NCI-H1694 (cell line): ENCODE measurements at places on chromosomes 5 and 9.

GRCh38 chr9:95831810-95832209 lies 43.7 kb upstream of the ERCC6L2 start:
- no peak for DNase-seq

GRCh38 chr5:152869971-152870370 lies 464.9 kb upstream of the NMUR2 start:
- no peak for DNase-seq

DNA sequence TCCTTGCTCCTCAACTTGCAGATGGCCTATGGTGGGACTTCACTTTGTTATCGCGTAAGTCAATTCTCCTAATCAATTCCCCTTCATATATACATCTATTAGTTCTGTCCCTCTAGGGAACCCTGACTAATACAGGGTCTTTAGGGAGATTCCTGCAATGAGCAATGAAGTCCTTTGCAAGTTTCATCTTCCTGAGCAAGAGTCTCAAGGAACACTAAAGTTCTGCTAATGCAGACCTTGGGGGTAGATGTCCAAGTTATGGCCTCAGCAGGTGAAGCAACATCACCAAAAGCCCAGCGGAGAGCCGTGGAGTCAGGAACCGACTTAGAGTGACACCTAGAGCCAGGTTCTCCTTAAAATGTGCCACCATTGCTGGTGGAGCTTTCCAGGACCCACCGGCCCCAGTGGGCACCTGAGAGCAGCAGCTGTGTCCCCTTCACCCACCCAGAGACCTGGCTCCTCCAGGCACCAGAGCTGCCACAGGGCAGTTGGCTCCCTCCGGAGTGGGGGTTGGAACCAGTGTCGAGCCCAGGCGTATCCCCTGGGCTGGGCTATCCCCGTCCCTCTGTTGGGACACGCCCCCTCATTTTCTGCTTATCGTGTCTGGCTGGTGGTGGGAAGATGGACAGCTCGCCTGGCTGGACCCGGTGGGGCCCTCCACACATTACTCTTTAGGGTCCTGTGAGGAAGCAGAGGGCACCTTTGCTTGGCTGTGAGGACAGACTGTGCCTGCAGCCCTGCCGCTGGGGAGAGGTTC lies 10.9 kb upstream of the FCN1 start:
- no peak for DNase-seq

- DNase-seq, result no peak
Measured at GRCh38 chr5:34707451-34708107, 51.5 kb downstream of the RAI14 start.

- no peak for DNase-seq
Measured at GRCh38 chr5:2991884-2992283, 240.4 kb upstream of the IRX2 start.

- peak; percentile 48 for DNase-seq
Measured at GRCh38 chr5:4879693-4880303, 260.3 kb upstream of the ADAMTS16 start.

- DNase-seq, result no peak
Measured at GRCh38 chr5:76986825-76987526, 34.1 kb downstream of the CRHBP start.

GRCh38 chr5:173916233-173916632 lies 28.1 kb downstream of the CPEB4 start:
- no peak for DNase-seq

DNA sequence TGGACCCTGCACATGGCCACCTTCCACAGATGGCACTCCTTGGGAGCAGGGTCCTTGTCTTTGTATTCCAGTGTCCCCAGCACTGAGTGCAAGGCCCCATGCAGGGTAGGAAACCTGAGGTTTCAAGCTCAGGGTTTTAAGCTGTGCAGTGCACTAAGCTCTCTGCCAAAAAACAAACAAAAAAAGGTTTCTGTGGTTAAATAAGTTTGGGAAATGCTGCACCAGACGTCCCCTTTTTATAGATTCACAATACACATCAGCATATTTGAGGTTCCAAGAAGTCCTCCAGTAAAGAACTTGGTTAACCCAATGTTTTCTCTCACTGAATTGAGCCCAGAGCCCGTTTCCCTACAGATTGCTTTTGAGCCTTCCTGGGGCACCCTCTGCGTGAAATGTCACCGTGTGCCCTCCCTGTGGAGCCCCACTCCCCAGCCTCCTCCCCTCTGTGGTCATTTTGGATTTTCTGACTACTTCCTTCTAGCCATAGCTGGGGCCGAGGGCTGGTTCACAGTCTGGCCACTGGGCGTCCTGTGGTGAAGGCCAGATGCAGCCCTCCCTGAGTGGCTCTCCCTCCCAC lies 17.1 kb downstream of the DELE1 start:
- no peak for DNase-seq

DNA sequence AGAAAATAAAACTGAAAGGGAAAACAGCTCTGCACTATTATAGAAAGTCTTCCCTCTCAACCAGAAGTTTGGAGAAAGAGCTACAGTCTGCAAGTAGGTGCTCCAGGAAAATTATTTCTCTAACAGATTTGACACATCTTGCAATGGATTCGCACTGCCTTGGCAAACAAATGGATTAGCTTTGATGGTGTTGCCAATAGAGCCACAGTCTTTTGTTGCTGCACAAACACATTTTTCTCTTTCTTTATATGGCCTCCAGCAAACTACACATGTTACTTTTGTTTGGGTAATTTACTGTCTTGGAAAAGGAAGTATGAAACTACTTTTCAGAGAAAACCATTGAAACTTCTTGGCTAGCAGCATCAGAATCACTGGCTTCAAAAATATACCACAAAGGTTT lies 523.1 kb downstream of the EFNA5 start:
- DNase-seq, result no peak

GRCh38 chr5:140136624-140137023 lies 10.9 kb downstream of the IGIP start:
- no peak for DNase-seq

- no peak for DNase-seq
Measured at GRCh38 chr5:174189654-174190541, 144.4 kb downstream of the NSG2 start.

GRCh38 chr5:143226361-143226760 lies 177.1 kb downstream of the NR3C1 start:
- no peak for DNase-seq

- DNase-seq, result peak; percentile 40
Measured at GRCh38 chr9:20786807-20787206, 102.7 kb downstream of the FOCAD start.

GRCh38 chr5:27594141-27594540 lies 555.8 kb upstream of the CDH9 start:
- DNase-seq, result no peak

DNA sequence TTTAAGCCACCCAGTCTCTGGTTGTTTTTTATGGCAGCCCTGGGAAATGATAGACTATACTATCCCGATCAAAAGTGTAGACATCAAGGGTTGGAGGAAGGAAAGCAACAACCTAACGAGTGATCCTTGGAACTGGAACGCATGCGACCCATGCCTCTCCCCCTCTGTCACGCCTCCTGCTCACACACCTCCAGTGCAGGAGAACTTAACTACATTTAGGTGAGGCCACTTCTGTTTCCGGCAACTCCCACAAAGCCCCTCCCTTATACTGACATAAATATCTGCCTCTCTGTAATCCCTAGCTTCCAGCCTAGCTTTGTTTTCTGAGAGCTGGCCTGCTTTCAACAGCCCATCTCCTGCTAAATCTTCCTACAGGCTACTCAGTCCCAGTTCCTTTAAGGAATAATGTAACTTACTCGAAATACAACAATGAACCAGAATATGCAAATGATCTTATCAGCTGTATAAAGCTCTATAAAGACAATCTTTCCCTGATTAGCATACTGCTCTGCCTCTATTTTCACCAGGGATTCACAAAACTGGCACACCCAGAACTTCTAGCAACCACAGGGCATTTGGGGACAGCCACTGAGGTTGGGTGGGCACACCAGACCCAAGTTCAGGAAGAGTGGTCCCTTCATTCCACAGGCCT lies 73.9 kb downstream of the GABBR2 start:
- no peak for DNase-seq

- DNase-seq, result no peak
Measured at GRCh38 chr5:140875085-140876065, at the start of gene PCDHA12. PCDHA12 (plus strand) TSS chr5:140875308; CDS start chr5:140875473, 165 bp downstream.

DNA sequence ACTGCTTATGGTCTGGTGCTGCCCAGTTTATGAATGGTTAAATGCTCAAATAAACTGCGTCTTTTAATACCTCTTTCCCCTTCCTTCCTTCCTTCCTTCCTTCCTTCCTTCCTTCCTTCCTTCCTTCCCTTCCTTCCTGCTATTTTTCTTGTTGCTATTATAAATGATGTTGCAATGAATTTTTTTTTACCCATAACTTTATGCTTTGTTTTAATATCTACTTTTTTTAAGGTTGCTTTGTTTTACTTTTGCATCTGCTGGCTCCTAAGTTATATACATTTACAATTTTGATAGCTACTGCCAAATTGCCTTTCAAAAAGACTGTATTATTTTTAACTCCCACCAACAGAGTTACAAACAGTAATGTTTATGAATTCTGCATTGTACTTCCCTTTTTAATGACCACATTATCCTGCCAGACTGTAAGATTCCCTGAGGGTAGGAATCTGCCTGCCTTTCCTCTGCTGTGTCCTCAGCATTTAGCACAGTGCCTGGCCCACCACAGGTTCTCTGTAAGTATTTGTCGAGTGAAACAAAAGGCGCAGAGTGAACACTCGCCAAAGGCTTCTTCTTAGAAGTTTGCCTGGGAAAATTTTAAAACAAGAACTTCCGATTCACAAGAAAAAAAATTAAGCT lies 36.9 kb downstream of the KIF4B start:
- DNase-seq, result no peak

- no peak for DNase-seq
Measured at GRCh38 chr9:135565141-135565628, 3.6 kb downstream of the PAEP start.

GRCh38 chr5:1546556-1546955 lies 22.8 kb upstream of the LPCAT1 start:
- no peak for DNase-seq

DNA sequence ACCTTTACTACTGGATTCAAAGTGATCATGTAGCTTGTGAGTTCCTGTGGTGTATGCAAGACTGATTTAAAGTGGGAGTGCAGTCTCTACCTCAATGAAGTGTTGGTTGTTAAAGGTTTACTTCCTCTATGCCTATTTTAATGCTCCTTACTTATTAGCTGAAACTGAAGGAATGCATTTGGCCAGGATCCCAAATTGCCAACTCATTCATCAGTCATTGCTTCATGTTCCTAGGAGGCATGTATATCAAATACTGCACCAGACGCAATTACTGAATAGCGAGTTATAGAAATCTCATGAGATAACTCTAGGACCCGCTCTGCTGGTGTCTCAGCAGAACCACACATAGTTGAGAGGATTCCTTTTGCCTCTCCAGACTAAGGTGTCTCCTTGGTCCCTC lies 143.0 kb upstream of the RPS23 start:
- DNase-seq, result no peak

- no peak for DNase-seq
Measured at GRCh38 chr5:145637396-145637795, 197.7 kb downstream of the PRELID2 start.

GRCh38 chr9:69535286-69535832 lies 136.8 kb downstream of the APBA1 start:
- DNase-seq, result no peak

DNA sequence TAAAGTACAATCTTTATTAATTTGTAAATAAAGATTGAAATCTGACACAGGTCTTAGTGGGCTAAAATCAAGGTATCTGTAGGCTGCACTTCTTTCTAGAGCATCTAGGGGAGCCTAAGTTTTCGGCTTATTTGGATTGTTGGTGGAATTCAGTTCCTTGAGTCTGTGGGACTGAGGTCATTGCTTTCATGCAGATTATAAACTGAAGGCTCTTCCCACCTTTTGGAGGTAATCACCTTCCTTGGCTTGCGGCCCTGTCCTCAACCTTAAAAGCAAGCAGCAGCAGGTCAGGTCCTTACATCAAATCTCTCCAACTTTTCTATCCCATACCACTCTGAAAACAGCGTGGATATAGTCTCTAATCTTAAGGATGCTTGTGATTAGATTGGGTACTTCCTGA lies 25.9 kb downstream of the MAT2B start:
- no peak for DNase-seq

GRCh38 chr9:81898851-81899250 lies 29.4 kb upstream of the SPATA31D4 start:
- DNase-seq, result no peak
